Left renal pelvis (tissue), 4 donors: ENCODE measurements at places on chromosomes 1 and 21. TPM values are rescaled to one million over a fixed set of nuclear protein-coding genes. Genes with fewer than 3 reads are reported as not detected.

DNA sequence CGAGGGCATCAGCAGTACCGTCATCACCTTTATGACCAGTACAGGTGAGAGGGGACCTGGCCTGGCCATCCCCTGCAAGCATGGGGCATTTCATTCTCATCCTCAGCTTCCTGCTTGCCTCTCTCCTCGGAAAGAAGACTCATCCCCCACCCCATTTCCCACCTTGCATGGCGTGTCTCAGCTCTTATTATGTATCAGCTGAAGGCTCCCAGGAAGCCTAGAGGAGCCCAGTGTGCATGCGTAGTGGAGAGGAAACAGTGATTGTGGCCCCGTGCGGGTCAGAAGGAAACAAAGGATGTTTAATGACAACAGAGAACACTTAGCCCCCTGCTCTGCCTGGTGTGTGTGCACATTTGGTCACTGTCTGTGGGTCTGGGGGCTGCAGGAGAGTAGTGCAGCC is 40.3 kb upstream of the CNTN2 start:
- no peak for DNase-seq

GRCh38 chr1:63915121-63915520 is 141.3 kb downstream of the ROR1 start:
- DNase-seq = no peak

The NTNG1 gene
- 31.3 TPM for polyA plus RNA-seq

The VSIG8 gene
- 0.76 TPM for polyA plus RNA-seq

The SH2D1B gene
- 0.23 TPM for polyA plus RNA-seq

DNA sequence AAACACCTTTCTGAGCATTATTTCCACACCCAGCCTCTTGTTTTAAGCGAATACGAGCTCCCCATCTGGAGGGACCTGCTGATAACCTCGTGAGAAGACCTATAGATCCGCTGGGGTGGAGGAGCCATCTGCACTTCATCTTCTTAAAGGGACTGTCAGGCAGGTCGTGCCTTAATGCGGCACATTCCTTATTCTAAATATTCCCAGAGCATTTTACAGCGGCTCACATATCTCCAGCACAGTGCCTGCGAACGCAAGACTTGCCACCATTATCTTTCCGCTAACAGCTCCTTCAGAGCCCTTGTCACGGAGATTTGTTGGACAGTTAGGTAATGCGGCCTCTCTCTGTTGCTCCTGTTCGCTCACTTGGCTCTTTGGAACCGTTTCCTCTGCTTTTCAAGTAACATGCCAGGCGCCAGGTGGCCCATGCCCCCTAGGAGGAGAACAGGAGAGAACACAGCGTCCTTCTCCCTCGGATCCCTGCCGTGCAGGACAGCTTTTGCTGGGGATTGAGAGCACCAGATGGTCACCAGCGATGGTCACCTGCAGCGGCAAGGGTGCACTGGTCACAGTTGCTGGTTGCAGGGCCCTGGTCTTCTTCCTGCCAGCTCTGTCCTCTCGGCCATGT is 162.4 kb downstream of the PGBD5 start:
- no peak for DNase-seq

The LY9 gene
- polyA plus RNA-seq = not detected

The FALEC gene
- polyA plus RNA-seq = 0.50 TPM

The NBPF12 gene
- polyA plus RNA-seq = 21.8 TPM
